Stimulated activated naive CD4-positive, alpha-beta T cell (primary cell): ENCODE measurements at places on chromosomes 2 and 18.

- no peak for DNase-seq
Observed at GRCh38 chr2:233339427-233339826, 14.9 kb upstream of the DGKD start.

DNA sequence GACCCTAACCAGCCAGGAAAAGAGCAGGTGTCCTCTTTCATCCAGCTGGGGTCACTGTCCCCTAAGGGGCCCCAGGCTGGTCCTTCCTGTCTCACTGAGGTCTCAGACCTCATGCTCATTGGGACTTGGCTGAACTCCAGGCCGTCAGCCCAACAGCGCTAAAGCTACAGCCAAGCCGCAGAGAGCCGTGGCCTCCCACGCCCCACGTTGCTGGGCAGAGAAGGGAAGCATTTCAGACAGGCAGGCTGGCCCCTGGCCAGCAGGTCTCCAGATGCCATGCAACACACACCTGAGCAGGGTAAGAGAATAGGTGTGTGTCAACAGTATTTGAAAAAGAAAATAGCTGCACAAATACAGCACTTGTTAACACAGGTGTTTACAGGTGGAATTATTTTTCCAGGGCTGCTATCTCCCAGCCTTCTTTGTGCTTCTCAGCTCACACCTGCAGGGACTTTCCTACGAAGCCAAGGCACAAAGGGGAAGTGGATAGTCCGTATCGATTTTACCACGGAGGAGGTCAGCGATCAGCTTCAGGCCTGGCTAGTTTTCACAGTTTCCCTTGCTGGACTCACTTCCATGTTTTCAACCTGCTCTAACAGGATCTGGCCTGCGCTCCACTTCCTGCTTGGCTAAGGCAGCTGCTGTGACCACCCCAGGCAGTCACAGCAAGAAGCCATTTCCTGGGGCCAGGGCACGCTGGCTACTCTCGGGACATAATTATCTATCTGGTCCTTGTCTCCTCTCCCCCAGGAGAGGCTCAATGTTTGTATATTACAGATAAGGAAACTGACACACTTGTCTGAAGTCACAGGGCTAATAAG is 156.1 kb upstream of the ID2 start:
- DNase-seq: no peak

DNA sequence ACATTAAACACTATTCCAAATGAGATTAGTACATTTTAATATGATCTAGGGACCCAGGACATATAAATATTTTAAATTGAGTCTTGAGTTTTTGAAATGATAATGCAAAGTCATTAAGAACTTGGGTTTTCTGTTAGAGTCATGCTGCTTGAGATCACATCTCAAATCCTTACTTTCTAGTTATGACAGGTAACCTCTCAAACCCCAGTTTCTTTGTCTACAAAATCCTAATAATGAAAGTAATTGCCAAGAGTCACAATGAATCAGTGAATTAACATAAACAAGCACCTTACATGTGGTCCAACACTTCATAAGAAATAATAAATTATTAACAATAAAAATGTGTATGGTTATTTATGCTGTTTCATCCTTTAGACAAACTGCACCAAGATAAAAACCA is 607.6 kb downstream of the LRP1B start:
- DNase-seq: no peak

DNA sequence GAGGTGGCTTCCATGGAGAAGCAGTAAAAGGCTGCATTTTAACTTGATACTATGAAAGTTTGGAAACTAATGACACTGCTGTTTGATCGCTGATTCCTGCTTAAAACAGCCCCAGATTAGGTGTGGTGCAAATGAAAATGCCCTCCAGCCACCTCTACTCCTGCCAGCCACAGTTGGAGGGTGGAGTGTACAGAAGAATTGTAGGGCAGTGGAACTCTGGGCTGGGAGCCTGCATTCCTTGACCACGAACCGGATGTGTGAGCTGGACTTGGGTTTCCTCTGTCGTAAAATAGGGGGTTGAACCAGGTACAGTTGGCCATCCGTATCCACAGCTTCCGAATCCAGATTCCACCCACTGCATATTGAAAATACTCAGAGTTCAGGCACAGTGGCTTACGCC is 84.6 kb upstream of the RFX8 start:
- no peak for DNase-seq

- no peak for DNase-seq
Observed at GRCh38 chr2:155391613-155392130, 693.2 kb downstream of the KCNJ3 start.

GRCh38 chr2:104654811-104655210 is 199.1 kb upstream of the POU3F3 start:
- DNase-seq: no peak

DNA sequence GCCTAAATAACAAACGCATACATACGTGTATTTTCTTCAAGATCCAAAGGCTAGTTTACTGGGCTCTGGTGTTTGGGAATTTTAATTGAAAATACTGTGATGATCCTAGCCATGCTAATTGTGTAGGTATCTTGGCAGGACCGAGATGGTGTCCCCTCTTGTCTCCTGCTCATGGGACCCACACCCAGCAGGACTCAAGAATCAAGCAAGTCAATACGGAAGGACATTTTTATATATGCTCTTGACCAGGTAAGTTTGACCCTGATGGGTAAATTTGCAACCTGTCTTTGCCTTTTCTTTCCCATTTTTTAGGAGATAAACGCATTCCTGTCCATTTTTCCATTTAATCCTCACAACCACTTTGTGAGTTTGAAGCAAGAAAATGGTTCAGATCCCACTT is 111.8 kb upstream of the MYCN start:
- DNase-seq: no peak

DNA sequence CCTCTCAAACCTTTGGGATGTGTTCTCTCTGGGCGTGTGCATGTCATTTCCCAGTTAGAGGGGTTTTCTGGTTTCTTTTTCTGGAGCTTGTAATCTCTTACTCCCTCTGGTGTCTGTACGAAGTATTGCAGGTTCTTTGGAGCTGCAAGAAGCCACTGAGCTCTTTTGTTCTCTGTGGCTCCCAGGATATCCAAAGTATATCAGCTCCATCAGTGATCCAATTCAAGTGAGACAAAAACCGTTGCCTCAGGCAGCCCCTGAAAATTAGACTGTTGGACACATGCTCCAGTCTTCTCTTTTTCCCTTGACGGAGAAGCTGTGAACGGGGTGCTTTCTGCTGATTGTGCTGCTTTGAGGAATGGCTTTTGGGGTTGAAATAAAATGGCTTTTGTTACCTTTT is 59.0 kb upstream of the LDLRAD4 start:
- peak; percentile 71 for DNase-seq

GRCh38 chr2:239098288-239098970 is 250.5 kb downstream of the TWIST2 start:
- no peak for DNase-seq

DNA sequence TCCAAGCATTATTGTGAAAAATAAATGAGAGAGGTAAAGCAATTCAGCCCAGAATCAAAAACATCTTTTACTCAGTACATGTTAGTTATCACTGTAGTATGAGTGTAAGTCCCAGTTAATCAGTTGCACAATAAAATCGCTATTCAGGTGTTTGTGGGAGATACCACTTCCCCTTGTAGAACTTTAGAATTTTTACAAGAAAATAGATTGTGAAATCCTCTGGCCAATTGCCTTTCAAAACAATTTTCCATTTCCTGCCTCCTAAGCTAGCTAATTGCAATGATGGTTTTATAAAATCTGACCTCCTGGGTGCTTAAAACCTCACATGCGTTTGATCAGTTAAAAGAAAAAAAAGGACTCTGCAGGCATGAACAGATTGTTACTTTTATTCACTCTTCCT is 332.5 kb downstream of the PID1 start:
- DNase-seq: no peak

DNA sequence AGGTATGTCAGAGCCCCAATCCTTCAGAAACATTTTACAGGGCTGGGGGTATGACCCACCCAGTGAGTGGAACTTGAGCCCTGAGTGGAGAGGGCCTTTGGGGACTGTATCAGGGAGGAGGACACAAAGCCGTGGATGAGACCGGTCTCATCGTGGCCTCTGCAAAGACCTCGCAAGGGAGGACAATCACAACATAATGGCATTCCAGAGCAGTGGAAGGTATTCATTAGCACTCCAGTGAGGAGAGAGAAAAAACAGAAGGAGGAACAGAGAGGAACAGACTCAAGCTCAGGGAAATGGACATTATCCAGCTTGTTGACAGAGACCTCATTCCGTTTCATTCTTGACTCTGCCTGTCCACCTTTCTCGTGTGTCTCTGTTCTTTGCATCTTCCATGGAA is 38.8 kb upstream of the CTAGE1 start:
- DNase-seq: no peak

- DNase-seq: no peak
Observed at GRCh38 chr2:170276056-170276455, 98.1 kb downstream of the MYO3B start.

DNA sequence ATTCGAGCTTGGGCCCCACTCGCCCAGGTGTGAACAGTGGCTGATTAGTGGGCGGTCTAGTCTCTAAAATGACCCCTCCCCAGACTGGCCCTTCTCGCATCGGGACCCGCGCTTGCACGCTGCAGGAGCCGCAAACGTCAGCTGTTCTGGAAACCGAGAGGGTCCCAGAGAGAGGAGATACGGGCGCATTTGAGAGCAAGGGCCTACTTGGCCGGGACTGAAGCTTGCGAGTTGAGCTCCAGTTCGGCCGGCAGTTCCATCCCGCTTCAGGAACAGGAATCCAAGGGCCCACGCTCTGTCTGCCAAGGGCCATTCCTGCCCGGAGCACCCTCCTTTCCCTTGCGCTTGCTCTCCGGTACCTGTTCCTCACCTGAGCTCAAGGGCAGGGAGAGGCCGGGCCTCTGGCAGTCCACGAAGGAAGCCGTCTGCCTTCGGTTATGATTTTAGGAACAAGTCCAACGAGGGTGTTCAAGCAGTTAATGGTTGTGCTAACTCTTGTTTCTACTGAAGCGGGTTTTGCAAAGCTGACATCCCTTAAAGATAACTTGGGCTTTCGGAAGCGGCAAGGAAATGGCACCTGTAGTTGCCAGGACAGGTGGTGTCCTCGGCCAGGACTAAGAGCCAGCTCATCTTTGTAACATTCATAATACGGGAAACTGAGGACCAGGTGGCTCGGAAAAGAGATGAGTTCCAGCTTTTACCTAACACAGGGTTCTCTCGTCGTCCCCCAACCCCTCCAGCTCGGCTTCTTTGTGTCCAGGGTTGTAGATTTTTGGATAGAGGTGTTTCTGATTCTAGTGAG is 3.9 kb upstream of the DLX1 start:
- peak; percentile 34 for DNase-seq

DNA sequence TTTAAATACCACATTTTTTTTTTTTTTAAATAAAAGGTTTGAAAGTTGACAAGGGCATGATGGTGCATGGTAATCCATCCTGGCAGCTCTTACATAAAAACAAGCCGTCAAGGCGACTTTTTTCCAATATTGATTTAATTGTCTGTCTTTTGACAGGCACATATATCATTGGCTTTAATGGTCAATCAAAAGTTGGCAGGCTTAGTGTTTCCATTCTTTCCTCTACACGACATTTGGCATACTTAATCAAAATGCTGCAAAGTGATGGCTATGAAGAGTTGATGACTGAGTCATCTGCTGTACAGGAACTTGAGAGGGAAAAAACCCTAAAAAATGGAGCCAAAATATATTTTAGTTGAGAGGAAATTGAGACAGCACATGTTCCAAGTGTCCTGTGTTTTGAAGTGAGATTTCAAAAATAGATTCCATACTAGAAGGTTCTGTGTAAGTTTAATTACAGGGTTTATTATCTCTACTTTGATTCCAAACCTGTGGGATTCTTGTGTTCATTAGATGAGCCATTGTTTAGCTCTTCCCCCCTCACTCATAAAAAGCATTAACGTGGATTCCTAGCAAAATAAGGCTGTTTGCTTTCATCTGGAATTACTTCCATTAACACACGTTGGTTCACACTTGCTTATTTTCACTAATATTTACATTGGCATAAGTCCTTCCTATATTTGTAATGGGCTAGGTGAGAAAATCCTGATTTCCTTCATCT is 3.2 kb downstream of the TSHZ1 start:
- no peak for DNase-seq

DNA sequence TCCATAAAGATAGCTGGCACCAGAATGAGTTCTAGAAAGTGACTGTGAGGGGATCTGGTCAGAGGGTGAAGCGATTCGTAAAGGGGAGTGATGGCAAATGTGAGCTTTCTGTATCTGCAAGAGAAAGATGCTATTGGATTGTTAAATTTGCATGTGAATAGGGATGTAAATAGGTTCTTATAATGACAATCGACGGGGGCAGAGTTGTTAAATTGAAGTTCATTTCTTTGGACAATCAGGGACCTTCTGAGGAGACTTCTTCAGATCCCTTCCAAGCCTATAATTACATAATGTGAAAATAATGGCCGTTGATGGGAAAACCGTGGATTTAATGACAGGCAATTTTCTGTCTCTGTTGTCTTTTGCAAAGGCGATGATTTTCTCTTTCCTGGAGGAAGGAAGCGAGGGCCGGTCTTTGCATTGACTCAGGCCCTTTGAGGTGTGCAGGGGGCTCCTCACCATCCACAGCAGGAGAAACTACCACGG is 52.2 kb upstream of the TMEM18 start:
- DNase-seq: no peak

DNA sequence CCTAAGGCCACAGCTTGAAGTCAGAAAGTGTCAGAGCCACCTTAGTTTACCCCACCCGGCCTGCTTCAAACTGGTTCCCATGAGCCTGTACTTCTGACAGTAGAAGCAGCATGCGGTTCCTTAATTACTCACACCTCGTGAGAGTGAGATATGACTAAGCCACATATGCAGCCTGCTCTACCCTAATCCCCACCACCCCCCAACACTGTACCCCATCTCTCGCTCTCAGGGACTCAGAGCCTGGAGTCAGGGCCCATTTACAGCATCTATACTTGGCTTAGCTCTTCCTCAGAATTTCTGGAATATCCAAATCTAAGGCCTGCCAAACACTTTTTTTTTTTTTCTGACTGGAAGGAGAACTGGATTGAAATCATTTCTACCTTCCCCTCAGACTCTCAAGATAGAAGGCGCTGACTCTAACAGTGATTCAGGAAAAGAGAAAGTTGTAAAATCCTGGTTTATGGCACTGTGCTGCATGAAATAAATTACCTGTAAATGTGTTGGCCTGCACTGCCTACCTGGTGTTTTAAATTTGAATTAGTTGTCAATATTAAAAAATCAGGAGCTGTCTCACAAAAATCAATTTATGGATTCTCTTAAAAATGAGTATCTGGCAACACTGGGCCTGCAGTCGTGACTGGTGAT is 360.0 kb downstream of the RND3 start:
- DNase-seq: no peak

DNA sequence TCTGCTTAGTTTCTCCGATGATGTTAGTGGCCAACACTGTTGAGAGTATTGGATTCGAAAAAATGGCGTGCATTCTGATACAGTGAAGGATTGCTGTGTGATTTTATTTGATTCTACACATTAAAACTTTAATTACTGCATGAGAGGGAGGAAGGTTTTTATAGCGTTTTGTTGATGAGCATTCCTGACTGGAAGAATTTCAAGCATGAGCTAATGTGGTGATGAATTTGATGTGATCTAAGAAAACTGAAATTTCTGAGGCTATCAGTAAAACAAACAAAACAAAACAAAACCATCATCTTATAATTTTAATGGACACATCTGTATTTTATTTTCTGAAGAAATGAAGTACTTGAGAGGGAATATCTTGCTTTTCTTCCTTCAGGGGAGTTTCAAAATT is 59.6 kb downstream of the ITGB6 start:
- no peak for DNase-seq

GRCh38 chr2:200812122-200813022 is 662 bp downstream of the BZW1 start:
- peak; percentile 46 for DNase-seq
